Large intestine (tissue), 12 donors: ENCODE measurements at places on chromosomes 7 and 10.

GRCh38 chr10:15348579-15348978 lies 22.5 kb downstream of the FAM171A1 start:
- no peaks in the 10 kb centered on the region for H3K36me3 ChIP-seq
- H3K4me3 ChIP-seq, result peak overlapping the region; percentile 21
- peak; percentile 53 for DNase-seq
- no peaks in the 10 kb centered on the region for H3K27me3 ChIP-seq
- peaks cover 11% of the 10 kb centered on the region for H3K4me1 ChIP-seq
- peak overlapping the region; percentile 2 for H3K27ac ChIP-seq

- no peak overlapping the region for H3K27ac ChIP-seq
- H3K27me3 ChIP-seq, result no peaks in the 10 kb centered on the region
- DNase-seq, result no peak
- H3K4me1 ChIP-seq, result no peaks in the 10 kb centered on the region
These were observed 28.4 kb upstream of the EIF5AL1 start for GRCh38 chr10:79483948-79484347.

DNA sequence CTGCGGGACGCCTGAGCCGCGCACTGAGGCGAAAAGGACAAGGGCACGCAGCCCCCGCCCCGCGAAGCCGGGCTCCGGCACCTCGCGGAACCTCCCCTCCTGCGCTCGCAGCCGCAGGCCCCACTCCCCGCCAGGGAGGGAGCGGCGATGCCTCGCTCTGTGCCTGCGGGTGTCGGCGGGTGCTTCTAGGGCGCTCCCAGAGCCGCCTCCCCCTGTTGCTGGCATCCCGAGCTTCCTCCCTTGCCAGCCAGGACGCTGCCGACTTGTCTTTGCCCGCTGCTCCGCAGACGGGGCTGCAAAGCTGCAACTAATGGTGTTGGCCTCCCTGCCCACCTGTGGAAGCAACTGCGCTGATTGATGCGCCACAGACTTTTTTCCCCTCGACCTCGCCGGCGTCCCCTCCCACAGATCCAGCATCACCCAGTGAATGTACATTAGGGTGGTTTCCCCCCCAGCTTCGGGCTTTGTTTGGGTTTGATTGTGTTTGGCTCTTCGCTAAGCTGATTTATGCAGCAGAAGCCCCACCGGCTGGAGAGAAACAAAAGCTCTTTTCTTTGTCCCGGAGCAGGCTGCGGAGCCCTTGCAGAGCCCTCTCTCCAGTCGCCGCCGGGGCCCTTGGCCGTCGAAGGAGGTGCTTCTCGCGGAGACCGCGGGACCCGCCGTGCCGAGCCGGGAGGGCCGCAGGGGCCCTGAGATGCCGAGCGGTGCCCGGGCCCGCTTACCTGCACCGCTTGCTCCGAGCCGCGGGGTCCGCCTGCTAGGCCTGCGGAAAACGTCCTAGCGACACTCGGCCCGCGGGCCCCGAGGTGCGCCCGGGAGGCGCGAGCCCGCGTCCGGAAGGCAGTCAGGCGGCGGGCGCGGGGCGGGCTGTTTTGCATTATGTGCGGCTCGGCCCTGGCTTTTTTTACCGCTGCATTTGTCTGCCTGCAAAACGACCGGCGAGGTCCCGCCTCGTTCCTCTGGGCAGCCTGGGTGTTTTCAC lies 519 bp downstream of the ITGB8 start:
- peaks cover 6% of the 10 kb centered on the region for H3K4me1 ChIP-seq
- no peaks in the 10 kb centered on the region for H3K27me3 ChIP-seq
- H3K27ac ChIP-seq, result peak overlapping the region; percentile 94

GRCh38 chr7:69122953-69123352 lies 475.3 kb upstream of the AUTS2 start:
- H3K27ac ChIP-seq, result no peak overlapping the region
- no peaks in the 10 kb centered on the region for H3K4me1 ChIP-seq
- H3K36me3 ChIP-seq, result no peaks in the 10 kb centered on the region
- no peaks in the 10 kb centered on the region for H3K27me3 ChIP-seq

- no peaks in the 10 kb centered on the region for H3K4me1 ChIP-seq
- H3K27me3 ChIP-seq, result no peaks in the 10 kb centered on the region
- no peaks in the 10 kb centered on the region for H3K36me3 ChIP-seq
- no peak for DNase-seq
- no peak overlapping the region for H3K27ac ChIP-seq
These were observed 258.9 kb downstream of the SUGCT start for GRCh38 chr7:40393660-40394059.

GRCh38 chr7:29883462-29884398 lies 77.4 kb downstream of the WIPF3 start:
- H3K27me3 ChIP-seq, result peaks cover 3% of the 10 kb centered on the region
- no peak overlapping the region for H3K27ac ChIP-seq
- no peaks in the 10 kb centered on the region for H3K4me1 ChIP-seq

DNA sequence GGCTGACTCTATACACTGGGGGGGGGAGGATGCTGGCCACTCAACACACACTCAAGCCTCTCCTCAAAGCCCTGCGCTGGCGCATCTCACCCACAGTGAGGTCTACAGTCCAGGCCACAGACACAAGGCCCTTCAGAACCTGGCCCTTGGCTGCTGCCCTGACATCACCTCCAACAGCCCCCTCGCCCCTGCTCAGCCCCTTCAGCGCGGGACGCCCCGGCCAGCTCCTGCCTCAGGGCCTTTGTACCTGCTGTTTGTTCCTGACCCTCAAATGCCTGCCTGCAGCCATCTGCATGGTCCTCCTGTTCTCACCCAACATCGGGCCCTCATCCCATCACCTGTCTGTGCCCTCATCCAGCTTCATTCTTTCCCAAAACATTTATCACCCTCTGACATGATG lies 572.6 kb downstream of the DNAJB6 start:
- H3K27me3 ChIP-seq, result no peaks in the 10 kb centered on the region
- H3K36me3 ChIP-seq, result no peaks in the 10 kb centered on the region
- H3K4me1 ChIP-seq, result no peaks in the 10 kb centered on the region
- no peak for DNase-seq
- H3K27ac ChIP-seq, result no peak overlapping the region
- H3K4me3 ChIP-seq, result no peak overlapping the region

DNA sequence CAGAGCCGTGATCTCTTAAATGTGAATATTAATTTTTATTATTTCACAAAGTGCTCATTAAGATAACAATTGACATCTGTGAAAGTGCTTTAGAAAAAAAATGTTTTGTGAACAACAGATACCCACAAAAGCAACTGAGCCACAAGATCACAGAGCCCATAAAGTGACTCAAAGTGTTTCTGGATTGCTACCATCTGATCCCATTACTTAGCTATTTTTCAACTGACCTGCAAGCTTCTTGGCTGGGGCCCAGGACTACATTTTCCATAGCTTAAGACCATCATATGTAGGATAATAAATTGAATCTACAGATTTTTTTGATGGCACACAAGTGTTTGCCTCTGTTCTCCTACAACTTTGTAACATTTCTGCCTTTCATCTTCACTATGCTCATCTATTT lies 674.4 kb downstream of the PHTF2 start:
- no peak overlapping the region for H3K27ac ChIP-seq
- no peaks in the 10 kb centered on the region for H3K27me3 ChIP-seq
- no peaks in the 10 kb centered on the region for H3K36me3 ChIP-seq
- H3K4me3 ChIP-seq, result no peak overlapping the region
- no peak for DNase-seq

DNA sequence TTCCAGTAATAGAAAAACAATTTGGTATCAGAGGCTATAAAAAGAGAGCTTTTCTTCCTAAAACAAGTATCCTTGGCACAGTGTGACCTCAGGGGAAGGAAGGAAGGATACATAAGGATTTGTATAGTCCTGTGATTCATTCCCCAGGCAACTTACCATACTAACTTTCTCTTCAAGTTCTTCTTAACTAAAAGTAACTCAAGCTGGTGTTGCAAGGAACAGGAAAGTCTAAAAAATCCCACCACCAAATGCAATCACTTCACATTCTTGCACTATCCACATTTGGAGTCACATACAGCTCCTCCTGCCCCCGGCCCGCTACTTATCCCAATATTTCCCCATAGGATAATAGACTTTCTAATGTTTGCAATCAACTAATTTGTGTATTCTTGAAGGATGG lies 84.8 kb downstream of the PRKAG2 start:
- no peak overlapping the region for H3K27ac ChIP-seq
- peaks cover 10% of the 10 kb centered on the region for H3K4me1 ChIP-seq
- no peaks in the 10 kb centered on the region for H3K27me3 ChIP-seq
- H3K4me3 ChIP-seq, result no peak overlapping the region

- no peaks in the 10 kb centered on the region for H3K4me1 ChIP-seq
- no peaks in the 10 kb centered on the region for H3K27me3 ChIP-seq
- no peaks in the 10 kb centered on the region for H3K36me3 ChIP-seq
- no peak overlapping the region for H3K27ac ChIP-seq
- no peak overlapping the region for H3K4me3 ChIP-seq
These were observed 173.9 kb upstream of the CDK1 start for GRCh38 chr10:60604342-60604741.
